ENCODE measurements at places on chromosomes 16 and 17.

GRCh38 chr17:33209671-33210070 lies 83.4 kb downstream of the ASIC2 start:
- H3K36me3 ChIP-seq, result no peaks in the 10 kb centered on the region
- peaks cover 16% of the 10 kb centered on the region for H3K27me3 ChIP-seq
- H3K27ac ChIP-seq, result no peak overlapping the region

- no peak overlapping the region for H3K27ac ChIP-seq
- peaks cover 6% of the 10 kb centered on the region for H3K4me1 ChIP-seq
- H3K4me3 ChIP-seq, result no peak overlapping the region
- H3K36me3 ChIP-seq, result no peaks in the 10 kb centered on the region
These were observed 110.0 kb upstream of the CIBAR2 start for GRCh38 chr16:85222155-85222863.

GRCh38 chr16:11407047-11407982 lies 62.1 kb downstream of the RMI2 start:
- no peaks in the 10 kb centered on the region for H3K36me3 ChIP-seq
- H3K27ac ChIP-seq, result no peak overlapping the region
- H3K27me3 ChIP-seq, result no peaks in the 10 kb centered on the region
- DNase-seq, result no peak
- peaks cover 7% of the 10 kb centered on the region for H3K4me1 ChIP-seq

DNA sequence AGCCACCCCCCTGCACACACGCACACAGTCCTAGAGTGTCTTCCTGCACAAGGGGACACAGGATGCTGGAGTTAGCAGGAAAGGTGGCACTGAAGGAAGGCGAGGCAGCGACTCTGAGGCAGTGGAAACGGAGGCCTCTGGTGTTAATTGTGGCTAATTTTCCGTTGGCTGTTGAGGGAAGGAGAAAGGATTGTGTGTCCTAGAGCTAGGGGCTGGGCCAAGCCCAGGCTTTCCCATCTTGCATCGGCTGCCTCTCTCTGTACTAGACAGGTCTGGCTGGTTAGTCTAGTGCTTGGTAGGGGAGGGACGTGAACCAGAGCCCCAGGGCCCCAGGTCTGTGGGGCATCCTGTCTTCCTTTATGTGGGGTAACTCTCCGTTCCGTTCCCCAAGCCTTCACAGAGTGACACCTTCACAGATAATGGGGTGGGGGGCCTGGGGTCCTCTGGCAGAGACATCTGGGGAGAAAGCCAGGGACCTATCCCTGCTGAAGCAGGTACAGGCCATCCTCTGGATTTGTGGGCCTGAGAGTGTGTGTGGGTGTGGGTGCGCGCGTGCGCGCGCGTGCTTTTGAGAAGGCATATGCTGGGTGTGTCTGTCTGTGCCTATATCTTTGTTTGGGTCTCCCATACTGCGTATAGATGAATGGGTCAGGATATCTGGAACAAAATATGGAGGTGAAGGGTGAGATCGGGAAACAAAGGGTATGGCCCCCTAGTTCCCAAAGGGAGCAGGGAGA lies at the start of gene CHD3:
CHD3 (plus strand) TSS at position 606 of the 737 bp plus-strand sequence. CDS start 212 bp downstream, outside the sequence.
- H3K27ac ChIP-seq, result no peak within 1 kb of the TSS
- no peaks in the 10 kb centered on the region for H3K27me3 ChIP-seq
- no peak for DNase-seq
- H3K4me3 ChIP-seq, result no peak within 1 kb of the TSS
- peaks cover 6% of the 10 kb centered on the region for H3K36me3 ChIP-seq

- H3K4me1 ChIP-seq, result no peaks in the 10 kb centered on the region
- no peak overlapping the region for H3K4me3 ChIP-seq
- no peak overlapping the region for H3K27ac ChIP-seq
- H3K27me3 ChIP-seq, result peaks cover 8% of the 10 kb centered on the region
- DNase-seq, result no peak
- H3K36me3 ChIP-seq, result no peaks in the 10 kb centered on the region
These were observed 24.2 kb downstream of the SPACA3 start for GRCh38 chr17:33015716-33016346.

- no peak for DNase-seq
- no peak overlapping the region for H3K4me3 ChIP-seq
- H3K36me3 ChIP-seq, result peaks cover 9% of the 10 kb centered on the region
- H3K27ac ChIP-seq, result no peak overlapping the region
- H3K27me3 ChIP-seq, result no peaks in the 10 kb centered on the region
These were observed 64.6 kb downstream of the MRTFB start for GRCh38 chr16:14135704-14136103.

- H3K27me3 ChIP-seq, result no peaks in the 10 kb centered on the region
- peak overlapping the region; percentile 89 for H3K27ac ChIP-seq
- DNase-seq, result no peak
These were observed 4.9 kb downstream of the OR4D1 start for GRCh38 chr17:58153046-58153445.

- DNase-seq, result no peak
- H3K4me3 ChIP-seq, result no peak overlapping the region
- no peaks in the 10 kb centered on the region for H3K36me3 ChIP-seq
- no peaks in the 10 kb centered on the region for H3K27me3 ChIP-seq
- H3K27ac ChIP-seq, result no peak overlapping the region
These were observed 16.0 kb downstream of the OMG start for GRCh38 chr17:31281061-31281460.

DNA sequence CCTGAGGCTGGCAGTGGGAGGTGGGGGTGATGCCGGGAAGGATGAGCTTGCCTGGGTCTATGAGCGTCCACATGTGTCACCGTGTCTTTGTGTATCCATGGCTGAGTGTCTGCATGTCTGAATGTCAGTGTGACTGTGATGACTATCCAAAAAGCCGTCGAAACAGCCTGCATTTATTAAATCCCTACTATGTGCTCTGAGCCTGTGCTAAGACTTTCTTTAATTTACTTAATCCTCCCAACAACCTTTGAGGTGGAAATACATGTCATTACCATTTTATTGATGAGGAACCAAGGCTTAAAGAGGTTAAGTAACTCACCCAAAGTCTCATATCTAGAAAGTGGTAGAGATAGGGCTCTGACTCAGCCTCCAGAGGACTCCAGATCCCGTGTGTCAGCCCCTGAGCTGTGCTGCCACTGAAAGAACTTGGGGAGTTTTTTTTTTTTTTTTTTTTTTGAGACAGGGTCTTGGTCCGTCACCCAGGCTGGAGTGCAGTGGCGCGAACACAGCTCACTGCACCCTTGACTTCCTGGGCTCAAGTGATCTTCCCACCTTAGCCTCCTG lies 20.0 kb downstream of the ARHGAP23 start:
- peaks cover 6% of the 10 kb centered on the region for H3K4me1 ChIP-seq
- H3K4me3 ChIP-seq, result no peak overlapping the region
- no peaks in the 10 kb centered on the region for H3K36me3 ChIP-seq
- no peak overlapping the region for H3K27ac ChIP-seq
- peaks cover 18% of the 10 kb centered on the region for H3K27me3 ChIP-seq

- H3K27me3 ChIP-seq, result no peaks in the 10 kb centered on the region
- peak; percentile 44 for DNase-seq
- H3K4me3 ChIP-seq, result no peak overlapping the region
- H3K27ac ChIP-seq, result no peak overlapping the region
These were observed 10.5 kb upstream of the FASN start for GRCh38 chr17:82108496-82108945.

DNA sequence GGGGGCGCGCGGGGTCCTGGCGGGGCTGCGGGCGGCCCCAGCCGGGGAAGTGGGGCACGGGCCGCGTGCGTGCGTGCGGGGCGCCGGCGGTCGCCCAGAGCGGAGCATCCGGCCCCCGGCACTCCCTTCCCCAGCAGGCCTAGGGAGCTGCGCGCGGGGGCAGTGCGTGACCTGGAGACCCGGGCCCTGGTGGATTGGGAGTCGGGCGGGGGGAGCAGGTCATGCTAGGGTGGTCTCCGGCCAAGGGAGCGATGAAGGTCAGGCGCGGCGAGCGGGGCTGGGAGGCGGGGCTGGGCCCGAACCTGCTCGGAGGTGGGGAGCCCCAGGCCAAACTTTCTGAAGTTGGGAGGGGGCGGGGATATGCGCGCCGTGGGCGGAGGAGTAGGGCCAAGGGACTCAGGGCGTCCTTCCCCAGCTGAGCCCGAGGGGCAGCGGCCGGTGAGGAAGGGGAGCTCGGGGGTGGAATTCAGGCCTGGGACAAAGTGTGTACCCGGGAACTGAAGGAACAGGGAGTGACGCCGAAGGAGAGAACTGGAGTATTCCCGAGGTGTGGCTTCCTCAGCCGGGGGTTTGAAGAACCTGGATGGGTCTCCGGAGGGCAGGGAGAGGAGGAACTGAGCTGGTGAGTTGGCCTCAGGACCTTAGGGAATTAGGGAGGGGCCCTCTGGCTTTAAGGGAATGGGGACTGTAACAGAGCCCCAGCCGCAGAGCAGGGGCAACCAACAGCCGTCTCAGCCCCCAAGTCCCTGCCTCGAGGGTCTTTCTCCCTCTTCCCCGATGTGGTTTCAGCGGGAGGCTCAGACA lies 589 bp downstream of the XYLT2 start:
- H3K36me3 ChIP-seq, result no peaks in the 10 kb centered on the region
- peaks cover 9% of the 10 kb centered on the region for H3K4me1 ChIP-seq
- peak overlapping the region; percentile 85 for H3K4me3 ChIP-seq
- DNase-seq, result peak; percentile 75

- H3K4me1 ChIP-seq, result peaks cover 26% of the 10 kb centered on the region
- peak overlapping the region; percentile 74 for H3K27ac ChIP-seq
- no peaks in the 10 kb centered on the region for H3K27me3 ChIP-seq
- no peak for DNase-seq
- H3K4me3 ChIP-seq, result peak overlapping the region; percentile 91
These were observed 1.8 kb upstream of the MIF4GD start for GRCh38 chr17:75272848-75273184.

GRCh38 chr17:57044976-57045867 lies 39.8 kb upstream of the AKAP1 start:
- H3K4me3 ChIP-seq, result peak overlapping the region; percentile 78
- no peaks in the 10 kb centered on the region for H3K36me3 ChIP-seq
- peaks cover 28% of the 10 kb centered on the region for H3K27me3 ChIP-seq
- H3K27ac ChIP-seq, result no peak overlapping the region
- DNase-seq, result no peak

DNA sequence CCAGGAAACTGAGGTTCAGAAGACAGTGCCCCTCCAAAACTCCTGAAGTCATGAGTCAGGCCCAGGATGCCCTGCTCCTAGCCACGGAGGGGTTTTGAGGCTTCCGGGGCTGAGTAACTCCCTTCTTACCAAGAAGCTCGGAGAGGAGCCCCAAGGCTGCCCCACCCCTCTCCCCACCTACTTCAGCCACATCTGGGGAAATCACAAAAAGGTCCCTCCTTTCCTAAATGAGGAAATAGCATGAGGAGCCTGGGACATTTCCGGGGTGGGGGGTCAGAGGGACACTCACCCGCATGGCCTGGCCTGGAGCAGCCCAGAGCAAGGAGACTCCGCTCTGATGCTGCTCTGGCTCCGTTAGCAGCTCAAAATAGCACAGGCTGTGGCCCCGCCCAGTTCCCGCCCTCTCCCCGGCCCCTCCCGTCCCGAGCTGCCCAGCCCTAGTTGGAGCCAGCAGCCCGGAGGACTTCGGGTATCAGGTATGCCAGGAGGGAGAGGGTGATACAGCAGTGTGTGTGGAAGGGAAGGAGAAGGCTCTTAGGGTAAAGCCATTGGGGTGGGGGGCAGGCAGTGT lies 40.1 kb downstream of the MYO18A start:
- peak; percentile 93 for DNase-seq
- H3K36me3 ChIP-seq, result no peaks in the 10 kb centered on the region
- H3K4me3 ChIP-seq, result peak overlapping the region; percentile 91
- peak overlapping the region; percentile 97 for H3K27ac ChIP-seq
- peaks cover 55% of the 10 kb centered on the region for H3K4me1 ChIP-seq

GRCh38 chr17:17768424-17769088 lies 68.2 kb downstream of the SREBF1 start:
- H3K36me3 ChIP-seq, result no peaks in the 10 kb centered on the region
- peak overlapping the region; percentile 26 for H3K27ac ChIP-seq
- H3K4me3 ChIP-seq, result no peak overlapping the region
- no peak for DNase-seq
- H3K27me3 ChIP-seq, result no peaks in the 10 kb centered on the region

DNA sequence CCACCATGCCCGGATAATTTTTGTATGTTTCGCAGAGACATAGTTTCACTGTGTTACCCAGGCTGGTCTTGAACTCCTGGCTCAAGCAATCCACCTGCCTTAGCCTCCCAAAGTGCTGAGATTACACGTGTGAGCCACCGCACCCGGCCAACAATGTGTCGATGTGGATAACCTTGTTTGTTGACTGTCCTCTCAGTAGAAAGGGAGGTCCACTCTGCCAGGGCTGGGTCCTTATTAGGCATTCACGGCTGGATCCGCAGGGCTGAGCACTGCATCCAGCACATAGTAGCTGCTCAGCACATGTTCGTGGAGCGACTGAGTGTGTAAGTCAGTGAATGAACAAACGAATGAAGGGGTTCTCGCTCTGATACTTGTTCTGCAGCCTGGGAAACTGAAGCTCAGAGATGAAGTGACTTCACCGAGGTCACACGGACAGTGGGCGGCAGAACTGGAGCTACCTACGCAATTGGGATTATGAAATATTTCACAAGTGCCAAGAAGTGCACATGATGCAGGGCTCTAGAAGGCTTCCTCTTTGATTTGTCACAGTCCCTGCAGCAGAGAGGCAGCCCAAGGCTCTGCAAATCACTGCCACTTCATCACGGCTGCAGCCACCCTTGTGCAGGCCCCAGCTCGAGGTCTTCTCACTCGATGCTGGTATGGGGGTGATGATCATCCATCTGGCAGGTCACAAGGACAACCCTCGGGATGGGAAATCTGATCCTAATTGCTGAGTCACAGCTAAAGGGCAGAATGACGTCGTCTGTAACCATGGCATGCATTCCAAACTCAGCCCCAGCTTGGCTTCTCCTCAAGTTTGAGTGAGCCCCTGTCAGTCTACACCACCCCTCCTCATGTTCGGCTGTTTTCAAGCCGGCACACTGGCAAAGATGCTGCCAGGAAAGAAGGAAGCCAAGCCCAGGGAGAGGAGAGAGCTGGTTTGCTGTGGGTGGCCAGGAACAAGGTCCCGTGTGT lies 28.0 kb upstream of the SNN start:
- H3K36me3 ChIP-seq, result no peaks in the 10 kb centered on the region
- H3K4me3 ChIP-seq, result no peak overlapping the region
- peaks cover 6% of the 10 kb centered on the region for H3K27me3 ChIP-seq
- H3K27ac ChIP-seq, result peak overlapping the region; percentile 54
- peak; percentile 82 for DNase-seq
- H3K4me1 ChIP-seq, result peaks cover 29% of the 10 kb centered on the region

DNA sequence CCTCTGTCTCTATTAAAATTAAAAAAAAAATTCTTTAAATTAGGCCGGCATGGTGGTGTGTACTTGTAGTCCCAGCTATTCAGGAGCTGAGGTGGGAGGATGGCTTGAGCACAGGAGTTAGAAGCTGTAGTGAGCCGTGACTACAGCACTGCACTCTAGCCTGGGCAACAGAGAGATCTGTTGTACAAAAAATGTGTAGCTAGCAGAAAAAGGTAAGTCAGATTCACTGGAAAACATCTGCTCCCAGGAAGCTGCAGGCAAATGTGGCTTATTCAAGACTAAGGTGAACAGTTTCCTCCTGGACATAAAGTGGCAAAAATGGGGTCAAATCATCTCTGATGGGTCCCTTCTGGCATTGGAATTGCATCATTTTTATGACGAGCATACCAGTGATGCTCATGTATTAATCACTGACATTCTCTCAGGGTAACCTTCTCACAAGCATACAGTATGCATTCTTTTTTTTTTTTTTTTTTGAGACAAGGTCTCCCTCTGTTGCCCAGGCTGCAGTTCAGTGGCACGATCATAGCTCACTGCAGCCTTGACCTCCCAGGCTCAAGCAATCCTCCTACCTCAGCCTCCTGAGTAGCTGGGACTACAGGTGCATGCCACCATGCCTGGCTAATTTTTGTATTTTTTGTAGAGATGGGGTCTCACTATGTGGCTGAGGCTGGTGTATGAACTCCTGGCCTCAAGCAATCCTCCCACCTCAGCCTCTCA lies 48.7 kb downstream of the CPPED1 start:
- no peaks in the 10 kb centered on the region for H3K27me3 ChIP-seq
- H3K36me3 ChIP-seq, result no peaks in the 10 kb centered on the region
- H3K27ac ChIP-seq, result no peak overlapping the region
- H3K4me1 ChIP-seq, result peaks cover 25% of the 10 kb centered on the region
